ENCODE measurements at places on chromosomes 3 and 15. TPM values are rescaled to one million over a fixed set of nuclear protein-coding genes. Genes with fewer than 3 reads are reported as not detected.

Gene PROK2
- not detected for total RNA-seq

Gene CCDC39
- not detected for total RNA-seq

Gene DPPA2
- total RNA-seq = not detected

Gene ECE2
- not detected for total RNA-seq

Gene VPS18
- total RNA-seq = 34.4 TPM

Gene RARB
- total RNA-seq = not detected

Gene TTLL13
- total RNA-seq = not detected

Gene GNAT1
- total RNA-seq = 4.4 TPM

Gene SEMA6D
- 1.2 TPM for total RNA-seq

Gene BRPF1
- 13.4 TPM for total RNA-seq

Gene CD200R1L
- total RNA-seq = not detected

Gene TRMT10C
- 39.2 TPM for total RNA-seq

Gene C3orf38
- total RNA-seq = 24.8 TPM

Gene PIGZ
- 3.1 TPM for total RNA-seq

Gene CTDSPL
- total RNA-seq = 108 TPM

Gene HEG1
- 26.1 TPM for total RNA-seq

Gene SPATA12
- total RNA-seq = 0.19 TPM

Gene CXCR6
- not detected for total RNA-seq

Gene GATA2
- not detected for total RNA-seq

Gene C3orf33
- total RNA-seq = 5.4 TPM

Gene TRPM1
- total RNA-seq = not detected

Gene CEP70
- total RNA-seq = 18.6 TPM

Gene ATP10A
- 0.62 TPM for total RNA-seq

Gene FILIP1L
- total RNA-seq = 10.8 TPM

Gene CCDC80
- 57.4 TPM for total RNA-seq

Gene CDC25A
- total RNA-seq = 2.5 TPM

Gene VEPH1
- total RNA-seq = 17.0 TPM

Gene FBXL2
- 14.0 TPM for total RNA-seq

Gene CLDN11
- total RNA-seq = not detected

Gene PLSCR5
- total RNA-seq = not detected

Gene GOLGA8J
- not detected for total RNA-seq

Gene MITF
- total RNA-seq = 12.5 TPM

Gene CCR8
- total RNA-seq = not detected

Gene FGF12
- total RNA-seq = 0.16 TPM

Gene POC1A
- total RNA-seq = 1.3 TPM

Gene FBXW12
- not detected for total RNA-seq

Gene CPLX3
- not detected for total RNA-seq

Gene SEMA3B
- 14.0 TPM for total RNA-seq

Gene CFAP100
- not detected for total RNA-seq

Gene C3orf70
- 0.05 TPM for total RNA-seq

Gene XRN1
- 33.4 TPM for total RNA-seq

Gene ACOX2
- total RNA-seq = 0.91 TPM

Gene ZSCAN2
- 13.3 TPM for total RNA-seq

Gene INSYN1
- total RNA-seq = 0.32 TPM

Gene GAP43
- total RNA-seq = 0.16 TPM

Gene WWTR1
- 141 TPM for total RNA-seq

Gene MESP2
- 0.42 TPM for total RNA-seq

Gene STRIT1
- total RNA-seq = not detected

Gene GCSAM
- not detected for total RNA-seq

Gene POPDC2
- total RNA-seq = 3.5 TPM

Gene TIMMDC1
- total RNA-seq = 73.1 TPM

Gene MAPKAPK3
- total RNA-seq = 92.3 TPM

Gene C3orf85
- total RNA-seq = not detected

Measured in myocyte (in vitro differentiated cells).